ENCODE measurements at places on chromosomes 11 and 22. TPM values are rescaled to one million over a fixed set of nuclear protein-coding genes. Genes with fewer than 3 reads are reported as not detected.

- no peak for DNase-seq
Measured at GRCh38 chr22:38793317-38793716, 626 bp downstream of the DNAL4 start.

- DNase-seq = no peak
Measured at GRCh38 chr22:30309951-30310741, 16.6 kb downstream of the TBC1D10A start.

DNA sequence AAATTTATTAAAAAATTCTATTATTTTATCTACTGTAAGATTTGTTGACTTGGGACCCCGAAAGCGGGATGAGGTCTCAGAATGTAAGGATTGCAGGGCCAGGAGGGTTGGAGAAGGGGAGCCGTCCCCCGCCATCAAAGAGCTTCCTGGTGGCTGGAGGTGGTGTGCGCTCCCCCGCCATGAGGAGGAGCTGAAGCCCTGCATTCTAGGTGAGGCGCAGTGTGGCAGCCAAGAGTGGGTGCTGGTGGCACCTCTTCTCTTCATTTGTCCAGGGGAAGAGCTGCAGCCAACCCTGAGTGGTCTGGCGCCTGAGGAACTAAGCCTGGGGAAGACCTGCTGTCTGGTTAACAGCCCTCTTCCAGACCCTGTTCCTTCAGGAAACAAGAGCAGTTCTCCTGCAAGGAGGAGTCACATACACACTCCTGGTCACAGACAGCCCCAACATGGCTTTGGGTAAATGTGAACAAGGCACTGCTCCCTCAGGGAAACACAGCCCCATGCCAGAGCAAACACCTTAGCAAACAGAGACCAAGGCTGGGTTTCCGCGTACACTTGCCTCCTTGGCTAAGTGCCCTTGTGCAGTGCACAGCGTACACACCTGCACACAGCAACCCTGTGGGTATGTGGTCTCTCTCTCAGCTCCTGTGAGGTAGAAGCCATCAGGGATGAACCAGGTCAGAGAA lies 17.3 kb downstream of the RTN4RL2 start:
- no peak for DNase-seq

DNA sequence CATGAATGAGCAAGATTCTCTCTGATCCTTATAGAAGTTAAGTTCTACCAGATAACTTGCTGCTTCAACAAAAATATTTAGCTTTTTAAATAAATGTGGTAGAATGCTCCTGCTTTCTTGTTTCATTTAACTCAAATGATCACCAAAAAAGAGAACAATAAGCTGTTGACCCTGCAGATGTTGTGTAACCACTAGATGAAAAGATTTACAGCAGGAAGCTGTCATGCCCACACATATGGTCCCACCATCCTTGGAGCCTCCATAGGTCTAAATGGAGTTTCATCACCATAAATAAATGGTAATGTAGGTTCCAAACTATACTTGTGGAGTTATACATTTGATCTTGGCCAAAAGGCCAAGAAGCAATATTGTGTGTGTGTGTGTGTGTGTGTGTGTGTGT lies 118.8 kb downstream of the RRAS2 start:
- DNase-seq = no peak

The LUZP2 gene
- polyA plus RNA-seq = 0.04 TPM

Measured in ovary (tissue), 10 donors.